ENCODE measurements at places on chromosomes 5 and 9.

DNA sequence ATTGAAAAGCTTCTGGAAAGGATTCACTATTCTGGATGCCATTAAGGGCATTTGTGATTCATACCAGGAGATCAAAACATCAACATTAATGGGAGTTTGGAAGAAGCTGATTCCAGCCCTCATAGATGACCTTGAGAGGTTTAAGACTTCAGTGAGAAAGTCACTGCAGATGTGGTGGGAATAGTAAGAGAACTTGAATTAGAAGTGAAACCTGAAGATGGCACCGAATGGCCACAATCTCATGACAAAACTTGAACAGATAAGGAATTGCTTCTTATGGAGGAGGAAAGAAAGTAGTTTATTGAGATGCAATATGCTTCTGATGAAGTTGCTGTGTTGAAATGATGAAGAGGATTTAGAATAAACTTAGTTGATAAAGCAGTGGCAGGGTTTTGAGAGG lies 254.6 kb upstream of the SLC24A2 start:
- DNase-seq, result no peak

DNA sequence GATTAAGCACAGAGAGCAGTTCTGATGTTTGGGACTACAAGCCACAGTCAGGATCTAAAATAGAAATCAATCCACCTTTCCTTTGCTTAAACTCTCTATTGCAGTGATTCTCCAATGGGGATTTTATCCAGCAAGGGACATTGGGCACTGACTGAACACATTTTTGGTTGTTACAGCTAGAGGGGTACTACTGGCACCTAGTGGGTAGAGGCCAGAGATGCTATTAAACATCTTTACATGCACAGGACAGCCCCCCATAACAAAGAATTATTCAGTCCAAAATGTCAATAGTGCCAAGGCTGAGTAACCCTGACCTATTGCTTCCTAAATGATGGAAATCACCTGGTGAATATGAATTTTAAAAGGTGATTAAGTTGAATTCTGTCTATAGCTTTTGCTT lies 12.0 kb downstream of the ZNF622 start:
- DNase-seq, result no peak

DNA sequence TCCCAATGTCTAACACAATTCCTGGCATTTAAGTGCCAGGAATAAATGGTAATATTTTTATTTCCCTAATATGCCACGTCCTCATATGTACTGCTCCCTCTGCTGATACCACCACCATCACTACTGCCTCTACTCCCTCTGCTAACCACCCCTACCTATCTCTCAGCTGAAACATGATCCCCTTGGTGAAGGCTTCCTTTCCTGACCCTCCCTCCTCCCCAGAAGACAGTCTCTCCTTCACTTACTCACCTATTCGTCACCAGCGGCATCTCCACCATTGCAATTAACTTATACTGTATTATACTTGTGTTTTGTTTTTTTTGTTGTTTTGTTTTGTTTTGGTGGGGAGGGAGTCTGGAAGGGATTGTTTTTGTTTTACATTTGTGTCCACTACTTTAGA lies 4.8 kb downstream of the DENND1A start:
- no peak for DNase-seq

GRCh38 chr5:71767661-71768060 lies 48.6 kb downstream of the CARTPT start:
- DNase-seq, result no peak

- DNase-seq, result no peak
Measured at GRCh38 chr9:107760469-107761242, 271.1 kb upstream of the KLF4 start.

DNA sequence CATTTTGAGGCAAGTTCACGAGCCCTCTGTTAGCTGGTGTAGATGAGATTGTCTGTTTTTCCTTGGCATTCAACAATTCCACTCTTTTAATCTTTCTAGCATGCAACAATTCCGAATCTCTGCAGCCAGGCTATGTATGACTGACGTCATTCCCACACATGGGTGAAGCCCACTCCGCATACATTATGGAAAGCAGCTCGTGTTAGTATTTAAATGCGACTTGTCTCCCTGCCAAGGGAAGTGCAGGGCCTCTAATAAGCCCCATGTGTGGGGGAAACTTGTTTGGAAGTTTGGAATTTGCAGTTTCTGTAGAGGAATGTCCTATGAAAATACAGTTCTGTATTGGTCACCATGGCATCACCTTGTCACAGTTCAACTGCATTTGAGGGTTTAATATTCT lies 146.0 kb upstream of the FBXL7 start:
- DNase-seq, result no peak
